Cortex of kidney (tissue), 1 donor: ENCODE measurements at places on chromosomes 7 and 10.

- DNase-seq: no peak
Observed at GRCh38 chr7:124765401-124766352, at the start of gene GPR37. GPR37 (minus strand) TSS chr7:124765792; CDS start chr7:124764976, 816 bp downstream.

DNA sequence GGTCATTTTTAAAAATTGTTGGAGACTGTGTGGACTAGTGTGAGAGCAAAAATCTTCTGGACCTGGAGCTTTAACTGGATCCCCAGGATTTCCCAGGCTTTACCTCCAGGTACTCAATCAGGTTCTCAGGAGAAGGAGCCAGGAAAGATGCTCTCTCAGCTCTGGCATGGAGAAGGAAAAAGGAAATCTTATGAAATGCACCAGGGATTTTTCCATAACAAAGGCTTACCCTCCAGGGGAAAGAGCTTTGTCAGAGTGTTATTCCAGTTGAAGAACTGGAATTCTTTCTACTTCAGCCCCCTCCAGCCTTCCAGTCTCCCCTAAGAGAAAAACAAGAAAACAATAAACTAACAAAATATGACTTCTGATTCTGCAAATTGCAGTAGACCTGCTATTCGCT is 436.7 kb upstream of the ANKRD30A start:
- DNase-seq: no peak

GRCh38 chr7:79716329-79716728 is 262.9 kb upstream of the MAGI2 start:
- DNase-seq: no peak

GRCh38 chr10:106537866-106538265 is 626.6 kb downstream of the SORCS1 start:
- no peak for DNase-seq

- no peak for DNase-seq
Observed at GRCh38 chr7:66303454-66304155, 98.5 kb downstream of the TPST1 start.

- DNase-seq: no peak
Observed at GRCh38 chr10:67779465-67780203, 58.4 kb downstream of the DNAJC12 start.

DNA sequence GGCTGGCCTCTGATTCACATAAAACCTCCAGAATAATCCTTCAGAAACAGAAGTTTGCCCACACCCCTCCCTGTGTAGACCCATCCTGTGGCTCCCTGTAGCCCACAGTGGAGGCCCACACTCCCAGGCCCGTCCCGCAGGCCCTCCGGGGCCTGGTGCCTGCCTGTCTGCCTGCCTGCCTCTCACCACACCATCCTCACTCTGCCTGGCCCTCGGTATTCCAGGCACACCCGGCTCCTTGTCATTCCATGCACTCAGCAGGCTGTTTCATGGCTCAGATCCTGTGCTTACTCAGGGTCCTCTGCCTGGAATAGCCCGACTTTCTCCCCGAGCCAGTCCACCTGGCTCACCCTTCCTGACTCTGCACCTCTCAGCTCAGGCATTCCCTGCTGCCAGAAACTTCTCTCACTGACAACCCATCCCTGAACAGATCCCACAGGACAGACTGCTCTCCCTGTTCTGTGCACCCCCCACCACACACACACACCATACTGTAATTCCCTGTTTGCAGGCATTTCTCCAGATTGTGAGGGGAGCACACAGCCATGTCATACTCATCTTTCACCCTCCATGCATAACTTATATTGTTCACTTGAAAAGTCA is 498.0 kb upstream of the ZMIZ1 start:
- no peak for DNase-seq

DNA sequence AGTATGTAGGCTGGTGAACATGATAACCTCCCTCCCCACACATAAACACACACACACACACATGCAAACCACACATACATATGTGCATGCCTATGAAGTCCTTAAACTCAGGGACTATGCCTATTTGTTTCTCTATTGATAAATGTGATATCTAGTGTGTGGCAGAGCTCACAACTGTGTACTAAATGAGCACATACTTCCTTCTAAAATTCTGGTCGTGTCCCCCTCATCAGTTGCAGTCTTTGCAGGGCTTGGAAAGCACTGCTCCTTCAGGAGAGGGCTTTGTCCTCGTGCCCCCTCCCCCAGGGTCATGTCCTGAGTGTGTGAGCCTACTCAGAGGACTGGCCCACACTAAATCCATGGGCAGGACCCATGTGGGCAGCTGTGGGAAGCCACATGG is 94.0 kb downstream of the SFMBT2 start:
- DNase-seq: no peak

DNA sequence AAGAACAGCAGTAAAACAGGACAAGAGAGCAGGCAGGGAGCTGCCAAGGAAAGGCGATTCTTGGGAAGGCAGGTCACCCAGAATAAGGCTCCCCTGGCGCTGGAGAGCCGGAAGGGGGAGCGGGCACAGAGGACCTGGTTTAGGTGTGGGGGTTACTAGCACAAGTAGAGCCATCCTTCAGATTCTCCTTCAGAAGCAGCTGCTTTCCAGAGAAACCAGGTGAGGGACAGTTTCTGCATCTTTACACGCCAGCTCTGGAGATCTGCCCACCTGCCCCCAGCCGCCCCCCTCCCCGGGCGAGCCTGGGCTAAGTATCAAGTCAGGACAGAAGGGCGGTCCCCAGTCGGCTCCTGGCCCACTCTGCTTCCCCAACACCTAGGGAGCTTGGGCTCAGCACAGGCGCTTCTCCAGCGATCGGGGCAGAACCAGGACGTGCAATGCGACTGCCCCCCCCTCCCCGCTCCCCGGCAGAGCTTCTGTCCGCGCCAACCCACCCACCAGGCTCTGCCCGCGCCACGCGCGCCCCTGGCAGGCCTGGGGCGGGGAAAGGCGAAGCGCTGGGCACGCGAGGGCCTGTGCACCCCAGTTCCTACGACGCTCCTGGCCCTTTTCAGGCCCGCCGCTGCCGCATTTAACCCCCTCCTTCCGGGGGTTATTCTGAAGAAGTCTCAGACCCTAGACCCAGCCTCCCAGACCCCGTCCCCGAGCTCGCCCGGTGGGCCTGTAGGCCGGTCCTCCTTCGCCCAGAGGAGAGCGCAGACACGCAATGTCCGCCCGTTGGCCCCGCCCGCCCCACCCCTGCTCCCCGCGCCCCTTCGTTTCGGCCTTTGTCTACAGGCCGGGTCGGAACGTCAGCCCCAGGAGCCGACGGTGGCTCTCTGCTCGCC is 4.4 kb upstream of the EN2 start:
- no peak for DNase-seq

DNA sequence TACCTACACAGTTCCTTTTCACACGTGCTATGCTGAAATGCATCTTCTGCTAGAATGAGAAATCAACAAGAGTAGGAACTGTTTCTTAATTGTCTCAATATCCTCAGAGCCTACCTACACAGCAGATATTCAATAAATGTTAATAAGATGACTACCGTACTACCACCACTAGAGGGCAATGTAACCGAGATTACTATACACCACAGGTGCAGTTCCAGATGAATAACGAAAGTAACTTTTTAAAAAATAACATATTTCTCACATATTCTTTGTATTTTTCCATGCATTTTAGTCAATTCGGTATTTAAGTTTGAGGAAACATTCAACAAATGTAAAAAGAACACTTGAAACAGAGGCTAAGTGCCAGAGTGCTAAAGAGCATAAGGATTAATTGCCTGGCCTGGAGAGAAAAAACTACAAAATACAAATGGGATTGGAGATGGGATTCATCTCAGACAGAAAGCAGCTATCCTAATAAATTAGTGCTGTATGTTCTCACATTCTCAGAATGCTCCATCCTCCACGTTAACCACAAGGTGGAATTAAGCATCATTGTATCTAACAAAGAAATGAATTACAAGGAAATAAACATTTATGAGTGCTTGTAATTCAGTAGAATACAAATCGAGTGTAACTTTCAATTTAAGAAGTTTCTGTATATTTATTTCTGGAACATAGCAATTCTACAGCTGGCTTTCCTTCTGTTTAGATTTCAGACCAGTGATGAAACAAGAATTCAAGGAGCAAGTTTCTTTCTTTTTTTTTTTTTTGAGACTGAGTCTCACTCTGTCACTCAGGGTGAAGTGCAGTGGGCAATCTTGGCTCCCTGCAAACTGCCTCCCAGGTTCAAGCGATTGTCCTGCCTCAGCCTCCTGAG is 20.3 kb upstream of the HECTD2 start:
- DNase-seq: no peak

GRCh38 chr7:7519528-7519927 is 16.1 kb downstream of the COL28A1 start:
- no peak for DNase-seq

DNA sequence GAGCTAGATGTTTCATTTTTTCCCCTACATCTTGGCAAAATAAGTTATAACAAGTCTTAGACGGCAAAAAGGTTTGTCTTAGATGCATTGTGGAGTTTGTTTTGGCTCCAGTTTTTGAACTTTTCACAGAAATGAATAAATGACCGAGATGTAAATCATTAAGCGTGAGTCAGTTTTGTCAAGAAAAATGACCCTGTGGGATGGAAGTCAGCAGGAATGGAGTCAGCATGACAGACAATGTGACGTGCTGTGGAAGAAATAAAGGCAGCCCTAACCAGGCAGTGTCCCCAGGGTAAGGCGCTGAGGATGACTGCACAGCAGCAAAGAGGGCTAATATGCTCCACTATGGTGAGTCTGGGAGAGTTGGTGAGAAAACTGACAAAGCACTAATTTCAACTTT is 163.2 kb downstream of the NOC3L start:
- no peak for DNase-seq

DNA sequence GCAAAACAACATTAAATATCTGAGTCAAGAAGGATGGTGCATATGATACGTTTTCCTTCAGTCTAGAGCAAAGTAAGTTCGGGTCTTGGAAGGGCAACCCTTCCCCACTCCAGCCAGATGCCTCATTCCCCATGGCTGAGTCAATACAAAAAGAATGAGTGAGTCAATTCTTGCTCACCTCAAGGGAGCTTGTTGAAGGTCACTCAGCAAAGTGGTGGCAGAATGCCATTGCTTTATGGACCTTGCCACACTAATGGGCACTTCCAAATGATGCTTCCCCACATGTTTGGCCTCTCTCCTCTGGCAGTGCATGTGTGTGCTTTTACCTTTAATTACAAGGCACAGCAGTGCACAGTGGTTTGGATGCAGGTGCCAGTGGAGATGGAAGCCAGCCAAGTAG is 296.5 kb downstream of the SORCS3 start:
- DNase-seq: no peak

DNA sequence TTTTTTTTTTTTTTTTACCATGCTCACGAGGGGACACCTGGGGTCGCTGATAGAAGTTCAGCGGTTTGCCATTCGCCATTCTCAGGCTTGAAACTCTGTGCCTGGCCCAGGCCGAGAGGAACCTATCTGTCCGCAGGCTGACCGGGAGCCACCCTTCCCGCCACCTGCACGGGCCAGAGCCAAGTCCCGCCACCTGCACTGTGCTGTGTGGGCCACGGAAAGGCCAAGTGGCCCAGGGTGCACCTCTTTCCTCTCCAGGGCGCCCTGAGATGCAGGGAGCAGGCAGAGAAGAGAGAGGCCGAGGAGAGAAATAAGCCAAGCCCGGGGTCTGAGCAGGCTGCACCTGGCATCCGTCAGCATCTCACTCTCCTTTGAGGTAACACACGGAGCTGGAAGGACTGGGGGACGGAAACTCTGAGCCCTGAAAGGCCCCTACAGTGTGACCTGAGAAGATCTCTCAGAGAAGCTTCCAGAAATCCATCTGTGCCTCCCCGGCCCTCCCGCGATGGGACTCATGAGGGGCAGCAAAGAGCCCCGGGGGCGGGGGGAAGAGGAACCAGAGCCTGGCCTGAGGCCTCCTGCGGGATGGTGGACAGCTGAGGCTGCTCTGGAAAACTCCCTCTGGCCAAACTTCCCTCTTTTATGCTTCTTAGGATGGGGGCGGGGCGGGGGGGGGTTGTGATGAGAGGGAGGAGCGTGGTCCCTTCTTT is 46.6 kb downstream of the PRKAG2 start:
- DNase-seq: no peak

DNA sequence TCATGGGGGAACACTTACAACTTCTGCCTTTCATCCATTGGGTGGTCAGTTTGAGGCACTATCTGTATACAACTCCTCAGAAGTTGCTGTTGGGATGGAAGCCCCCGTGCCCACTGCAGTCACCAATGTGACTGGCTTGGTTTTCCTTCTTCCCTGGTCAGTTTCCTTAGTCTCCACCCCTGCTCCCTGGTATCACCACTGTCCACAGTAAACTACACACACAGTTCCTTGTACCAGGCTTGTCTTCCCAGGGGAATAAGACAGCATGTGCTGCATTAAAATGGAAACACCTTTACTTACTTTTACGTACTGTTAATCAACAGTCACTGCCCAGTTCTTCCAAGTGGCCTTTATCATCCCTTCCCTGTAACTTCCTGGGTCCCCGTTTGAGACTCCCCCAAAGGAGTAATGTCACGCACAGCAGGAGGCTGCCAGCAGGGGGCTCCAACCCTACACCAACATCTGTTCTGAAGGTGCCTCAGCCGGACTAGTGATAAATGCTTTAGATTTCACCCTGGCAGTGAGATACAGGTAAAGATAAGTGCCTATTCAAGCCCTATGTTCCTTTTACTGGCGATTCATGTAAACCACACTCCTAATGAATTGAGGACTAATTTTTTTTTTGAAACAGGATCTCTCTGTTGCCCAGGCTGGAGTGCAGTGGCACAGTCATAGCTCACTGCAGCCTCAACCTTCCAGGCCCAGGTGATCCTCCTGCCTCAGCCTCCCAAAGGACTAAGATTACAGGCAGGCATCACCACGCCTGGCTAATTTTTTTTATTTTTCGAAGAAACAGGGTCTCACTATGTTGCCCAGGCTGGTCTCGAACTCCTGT is 45.3 kb upstream of the PIK3AP1 start:
- DNase-seq: no peak

DNA sequence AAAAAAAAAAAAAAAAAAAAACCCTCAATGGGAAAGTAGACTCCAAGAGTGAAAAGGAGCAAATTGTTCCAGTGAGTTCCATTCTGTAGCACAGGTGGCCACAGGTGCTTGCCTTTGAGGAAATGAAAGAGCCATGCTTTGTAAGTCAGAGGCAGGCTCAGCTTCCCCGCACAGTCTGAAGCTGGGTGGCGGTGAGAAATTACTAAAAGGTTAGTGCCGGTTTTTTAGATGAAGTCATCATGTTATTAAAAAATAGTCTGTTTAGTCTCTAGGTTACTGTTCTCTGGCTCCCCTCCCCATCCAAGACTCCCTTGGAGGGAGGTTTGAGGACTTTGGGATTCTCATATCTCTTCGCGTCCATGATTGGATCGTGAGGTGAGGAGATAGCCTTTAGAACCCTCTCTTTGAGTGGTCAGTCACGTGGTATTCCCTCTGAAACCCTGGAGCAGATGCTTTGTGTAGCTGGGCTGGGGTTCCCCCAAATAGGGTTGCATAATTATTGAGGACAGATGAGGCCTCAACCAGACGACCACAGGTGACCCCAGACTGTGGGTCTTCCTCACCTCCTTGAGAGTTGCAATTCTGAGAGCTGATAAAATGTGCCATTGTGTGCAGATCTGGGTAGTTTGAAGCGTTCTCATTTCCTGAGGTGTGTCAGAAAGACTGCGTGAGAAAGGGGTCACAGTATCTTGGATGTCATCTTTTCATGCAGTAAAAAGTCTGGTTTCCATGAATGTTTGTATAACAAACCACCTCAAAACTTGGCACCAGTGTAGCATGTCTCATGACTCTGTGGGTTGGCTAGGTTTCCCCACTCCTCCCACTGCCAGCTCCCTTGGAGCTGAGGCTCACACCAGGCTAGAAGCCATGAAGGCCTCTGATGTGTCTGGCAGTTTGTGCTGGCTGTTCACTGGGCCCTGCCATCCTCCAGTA is 27.1 kb downstream of the OGDH start:
- no peak for DNase-seq

- DNase-seq: no peak
Observed at GRCh38 chr10:84160663-84161362, 12.8 kb upstream of the GPR15LG start.

GRCh38 chr7:1345796-1346755 is 113.2 kb downstream of the MICALL2 start:
- DNase-seq: no peak

- DNase-seq: no peak
Observed at GRCh38 chr10:107148906-107149305, 15.6 kb downstream of the SORCS1 start.
